ENCODE measurements at places on chromosomes 7 and 10. TPM values are rescaled to one million over a fixed set of nuclear protein-coding genes. Genes with fewer than 3 reads are reported as not detected.
A peak's percentile ranks its signal among the peaks of the same experiment; 100 is the strongest.

The PDIA4 gene
- 86.3 TPM for total RNA-seq

DNA sequence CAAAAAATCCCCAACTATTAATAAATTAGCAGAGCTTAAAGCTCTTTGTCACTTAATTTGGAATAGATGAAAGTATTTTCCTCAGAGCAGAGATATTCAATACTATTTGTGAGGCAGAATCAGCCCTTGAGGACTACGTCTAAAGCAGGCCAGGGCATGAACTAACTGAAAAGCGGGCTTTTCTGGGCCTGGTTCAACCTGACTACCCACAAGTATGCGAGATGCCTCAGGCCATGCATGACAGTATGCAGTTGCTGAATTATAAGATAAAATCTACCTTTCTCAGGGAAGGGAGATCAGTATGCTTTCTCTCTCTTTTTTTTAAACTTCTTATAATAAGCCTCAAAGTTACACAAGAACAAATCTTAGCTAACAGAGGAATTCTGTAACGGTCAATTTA is 20.1 kb downstream of the TMEM168 start:
- no peak for DNase-seq

The TMEM236 gene
- 0.04 TPM for total RNA-seq

The SLC25A28 gene
- total RNA-seq = 51.9 TPM

DNA sequence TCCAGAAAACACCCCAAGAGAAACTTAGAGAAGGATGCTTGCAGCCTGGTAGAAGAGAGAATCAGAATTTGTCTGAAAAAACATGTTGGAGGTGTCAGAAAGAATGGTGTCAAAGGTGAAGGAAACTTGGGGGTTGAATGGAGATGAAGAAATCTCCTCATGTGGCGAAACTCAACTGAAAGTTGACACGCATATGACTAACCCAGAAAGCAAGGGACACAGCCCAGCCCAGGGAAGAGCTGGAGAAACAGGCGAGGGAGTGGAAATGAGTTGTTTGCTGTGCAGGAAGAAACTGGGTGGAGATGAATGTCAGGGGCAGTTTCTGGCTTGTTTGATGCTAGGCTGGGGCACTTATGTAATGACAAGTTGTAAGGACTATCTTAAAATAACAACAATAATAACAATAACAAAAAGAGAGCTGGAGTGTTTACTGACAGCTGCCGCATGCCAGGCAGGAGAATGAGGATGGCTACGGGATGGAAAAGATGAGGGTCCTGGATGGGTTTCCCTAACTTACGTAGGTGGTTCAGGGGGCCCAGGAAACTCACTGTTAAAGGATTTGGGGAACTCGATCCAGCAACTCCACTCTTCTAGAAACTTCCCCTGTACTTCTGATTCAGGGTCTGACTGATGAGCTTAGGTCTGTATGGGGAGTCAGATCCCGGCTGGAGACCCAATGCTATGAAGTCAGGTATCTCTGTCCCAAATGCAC is 57.4 kb downstream of the MAP3K8 start:
- no peak for DNase-seq

GRCh38 chr7:36128448-36129047 is 24.5 kb upstream of the EEPD1 start:
- DNase-seq = no peak

DNA sequence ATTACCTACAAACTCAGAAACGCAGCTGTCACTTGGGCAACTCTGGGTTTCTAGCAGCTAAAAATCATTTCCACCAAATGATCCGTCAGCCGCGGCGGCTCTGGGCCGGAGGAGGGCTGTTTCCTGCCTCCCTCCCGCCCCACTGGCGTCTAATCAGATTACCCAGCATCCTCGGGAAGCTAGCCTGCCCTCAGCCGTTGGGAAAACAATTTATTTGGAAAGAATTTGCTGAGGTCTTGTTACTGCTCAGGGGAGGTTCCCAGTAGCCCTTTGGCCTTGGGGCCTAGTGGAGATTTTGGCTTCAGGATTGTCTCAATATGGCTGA is 65.0 kb upstream of the ADGRA1 start:
- DNase-seq = no peak

DNA sequence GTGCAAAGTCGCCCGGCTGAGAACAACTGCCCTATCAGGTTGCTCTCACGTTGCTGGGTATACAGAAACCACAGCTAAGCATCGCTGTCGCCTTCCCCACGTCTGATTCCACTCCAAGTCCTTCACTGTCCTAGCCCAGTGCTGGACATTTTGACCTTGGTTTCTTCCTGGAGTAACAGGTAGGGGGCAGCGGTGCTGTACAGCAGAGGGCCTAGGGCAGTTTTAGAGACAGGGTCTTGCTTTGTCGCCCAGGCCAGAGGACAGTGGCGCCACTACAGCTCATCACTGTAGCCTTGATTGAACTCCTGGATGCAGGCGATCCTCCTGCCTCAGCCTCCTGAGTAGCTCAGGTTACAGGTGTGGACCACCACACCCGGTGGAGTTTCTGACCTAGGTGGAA is 2.6 kb downstream of the CLDN15 start:
- DNase-seq = no peak

DNA sequence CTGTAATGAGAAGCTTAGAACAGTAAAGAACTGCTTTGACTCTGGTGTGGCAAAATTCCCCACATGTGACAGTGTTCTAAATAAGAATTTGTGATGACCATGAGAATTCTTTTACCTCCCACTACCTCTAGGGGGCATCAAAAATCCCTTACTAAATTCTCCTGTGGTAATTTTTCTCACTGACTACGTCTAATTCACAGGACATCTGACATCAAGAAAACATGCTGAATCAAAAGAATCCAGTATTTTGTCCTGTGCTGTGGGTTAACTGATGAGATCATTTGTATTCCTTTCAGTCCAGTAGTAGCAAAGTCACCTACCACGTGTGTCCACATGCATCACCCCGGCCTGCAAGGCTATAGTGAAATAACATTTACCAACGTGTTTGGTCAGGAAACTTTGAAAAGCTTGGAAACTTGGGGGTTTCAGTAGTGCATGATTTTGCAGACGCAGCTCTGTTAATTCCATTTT is 103.8 kb downstream of the ATE1 start:
- no peak for DNase-seq

DNA sequence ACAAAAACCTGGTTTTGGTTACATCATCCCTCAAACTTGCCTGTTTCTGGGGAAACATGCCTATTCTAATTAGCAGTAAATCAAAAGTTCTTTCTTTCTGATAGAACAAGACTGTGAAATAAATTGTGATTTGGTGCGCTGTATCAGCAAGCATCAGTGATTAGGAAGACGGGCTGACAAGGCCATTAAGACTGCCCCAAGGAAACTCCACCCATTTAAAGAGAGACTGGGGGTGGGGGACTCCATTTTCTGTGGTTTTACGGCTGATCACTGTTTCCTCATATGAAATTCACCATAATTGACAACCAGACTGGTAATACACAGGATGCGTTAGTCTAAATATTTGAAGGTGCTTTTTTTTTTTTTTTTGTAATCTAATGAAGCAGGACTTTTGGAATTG is 68.7 kb downstream of the MBL2 start:
- no peak for DNase-seq

DNA sequence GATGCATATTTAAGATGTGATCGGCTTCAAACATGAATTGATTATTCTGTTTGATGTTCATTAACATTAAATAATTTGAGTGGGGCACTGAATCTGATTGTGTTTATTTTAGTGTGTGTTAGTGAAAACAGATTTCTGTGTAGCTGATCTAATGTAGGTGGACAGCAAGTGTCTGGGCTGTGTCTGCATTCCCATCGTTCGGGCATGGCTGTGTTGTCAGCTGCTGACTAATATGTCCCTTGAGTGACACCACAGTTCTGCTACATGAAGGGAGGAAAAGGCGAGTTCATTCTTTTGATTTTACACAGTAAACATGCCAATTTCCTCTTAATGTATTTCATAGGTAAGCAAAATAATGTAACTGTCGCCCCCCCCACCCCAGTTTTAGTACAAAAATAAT is 203.0 kb downstream of the CNTNAP2 start:
- no peak for DNase-seq

DNA sequence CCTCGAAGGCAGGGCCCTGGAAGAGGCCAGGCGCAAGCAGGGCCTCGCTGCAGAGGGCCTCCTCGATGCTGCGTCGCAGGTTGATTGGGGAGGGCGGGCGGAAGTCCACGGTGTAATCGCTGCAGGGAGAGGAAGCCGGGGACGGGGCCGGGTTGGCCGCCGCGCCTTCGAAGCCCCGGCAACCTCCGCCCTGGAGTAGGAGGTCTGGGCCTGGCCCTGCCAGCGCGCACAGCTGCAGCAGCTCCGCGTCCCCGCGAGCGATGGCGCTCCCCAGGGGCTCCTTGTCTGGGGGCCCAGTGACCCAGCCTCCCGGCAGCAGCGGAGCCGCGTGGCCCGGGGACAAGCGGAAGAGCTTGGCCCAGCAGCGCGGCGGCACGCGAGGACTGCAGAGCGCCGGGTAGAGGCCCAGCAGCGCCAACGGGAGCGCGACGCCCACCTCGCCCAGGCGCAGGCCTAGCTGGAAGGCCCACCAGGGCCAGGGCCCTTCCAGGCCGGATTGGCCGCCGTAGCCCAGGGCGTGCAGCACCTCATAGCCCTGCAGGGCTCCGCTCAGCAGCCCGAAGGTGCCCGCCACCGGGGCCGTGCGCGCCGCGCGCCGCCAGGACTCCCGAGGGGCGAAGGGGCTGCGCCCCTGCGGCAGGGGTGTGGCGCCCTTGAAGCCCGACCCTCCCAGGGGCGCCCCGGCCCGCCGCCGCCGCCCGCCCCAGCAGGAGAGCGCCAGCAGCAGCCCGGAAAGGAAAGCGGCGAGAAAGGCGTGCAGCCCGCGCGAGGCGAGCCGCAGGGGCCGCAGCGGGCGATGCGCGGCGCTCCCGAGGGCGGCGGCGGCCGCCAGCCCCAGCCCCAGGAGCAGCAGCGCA is 7.8 kb upstream of the RBM28 start:
- DNase-seq = peak; percentile 31

GRCh38 chr10:133359972-133360610 is 2.3 kb upstream of the FUOM start:
- DNase-seq = no peak

GRCh38 chr7:67484244-67484751 is 487.7 kb downstream of the TYW1 start:
- peak; percentile 8 for DNase-seq

GRCh38 chr10:103058034-103058433 is 135.0 kb downstream of the NT5C2 start:
- DNase-seq = no peak

DNA sequence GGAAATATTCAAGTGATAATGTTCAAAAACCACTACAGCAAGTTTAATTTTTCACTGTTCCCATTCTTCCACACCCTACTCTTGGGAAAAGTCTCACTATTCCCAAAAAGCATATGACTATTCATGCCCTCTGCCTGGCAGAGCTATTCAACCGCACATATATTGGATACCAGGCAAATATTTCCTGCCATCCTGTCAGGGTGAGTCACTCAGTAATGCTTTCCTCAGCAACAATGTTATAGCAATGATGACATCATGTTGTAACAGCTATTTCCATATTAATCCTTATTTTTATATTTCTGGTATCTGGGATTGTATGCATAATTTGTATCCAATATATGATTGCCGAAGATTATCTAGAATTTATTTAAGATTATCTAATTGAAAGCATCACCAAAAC is 114.0 kb upstream of the PLXDC2 start:
- no peak for DNase-seq

DNA sequence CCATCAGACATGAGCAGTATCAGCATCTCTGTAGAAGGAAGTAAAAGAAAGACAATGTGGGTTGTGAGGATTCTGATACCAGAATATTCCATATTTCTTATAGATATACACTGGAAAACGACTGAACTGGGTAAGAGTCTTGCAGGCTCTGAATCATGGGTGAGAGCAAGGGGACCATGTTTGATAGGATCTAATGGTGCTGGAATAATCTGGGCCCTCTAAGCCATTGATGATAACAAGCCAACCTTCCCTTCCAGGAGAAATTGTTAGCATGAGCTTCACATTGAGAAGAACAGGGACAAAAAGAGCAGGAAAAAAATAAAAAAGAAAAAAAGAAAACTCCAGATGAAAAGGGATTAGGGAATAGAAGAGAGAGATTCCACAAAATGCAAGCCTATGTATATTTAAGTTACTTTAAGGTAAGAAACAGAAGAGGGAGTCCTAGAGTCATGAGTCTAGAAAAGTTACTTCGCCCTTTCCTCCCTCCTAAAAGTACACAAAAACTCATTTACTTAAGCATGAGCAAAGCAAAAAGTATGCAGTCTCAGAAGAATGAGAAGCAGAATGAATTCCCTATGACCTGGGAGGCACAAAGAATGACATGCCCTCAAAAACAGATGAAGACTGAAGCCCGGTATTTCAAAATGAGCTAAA is 181.9 kb downstream of the TMEM26 start:
- DNase-seq = no peak

The FAM24B gene
- 11.2 TPM for total RNA-seq

The TSPAN12 gene
- total RNA-seq = not detected

- DNase-seq = no peak
These were observed 45.9 kb downstream of the MCMBP start for GRCh38 chr10:119826771-119827170.

The CPA2 gene
- total RNA-seq = 0.16 TPM

GRCh38 chr10:9149134-9149533 is 1094.6 kb downstream of the GATA3 start:
- no peak for DNase-seq

DNA sequence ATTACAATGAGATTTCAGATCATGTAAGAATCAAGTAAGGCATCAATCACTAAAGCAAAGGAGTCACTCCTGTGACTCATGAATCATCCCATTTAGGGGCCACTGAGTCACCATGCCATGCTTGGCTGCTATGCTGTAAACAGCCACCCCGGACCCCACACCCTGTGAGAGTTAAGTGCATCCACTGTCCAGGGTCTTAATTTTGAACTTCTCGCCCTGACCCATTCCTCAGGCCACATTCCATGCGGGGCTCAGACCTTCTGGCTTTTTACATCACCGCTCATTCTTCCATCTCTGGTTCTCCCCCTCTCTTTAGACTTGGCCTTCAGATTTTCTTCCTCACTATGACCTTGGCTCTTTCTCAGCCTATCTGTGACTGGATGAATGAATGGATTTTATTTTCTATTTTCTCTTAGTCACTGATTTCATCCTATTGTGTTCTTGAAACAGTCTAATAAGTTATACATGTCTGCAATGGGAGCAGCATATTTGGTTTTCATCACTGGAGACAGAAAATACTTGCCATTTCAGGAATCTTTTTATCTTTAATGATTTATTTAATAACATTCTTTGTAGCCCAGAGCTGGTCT is 239.6 kb downstream of the SKIDA1 start:
- DNase-seq = no peak

DNA sequence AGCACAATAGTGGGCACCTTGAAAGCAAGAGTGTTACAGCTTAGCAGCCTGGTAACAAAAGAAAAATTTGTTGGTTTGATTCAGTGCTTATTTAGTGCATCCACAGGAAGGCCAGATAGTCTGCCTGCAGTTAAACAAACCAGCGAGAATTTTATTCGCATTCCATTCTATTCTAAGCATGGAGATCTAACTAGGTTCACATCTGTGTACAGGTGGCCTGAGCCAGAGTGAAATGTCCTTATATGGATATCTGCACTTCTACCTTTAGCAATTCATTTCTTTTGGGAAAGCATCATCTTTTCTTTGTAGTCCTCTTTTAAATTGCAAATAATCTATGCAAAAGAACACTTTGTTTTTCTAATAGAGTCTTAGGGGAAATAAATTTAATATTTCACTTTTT is 659.0 kb upstream of the FZD8 start:
- DNase-seq = no peak

GRCh38 chr10:27526242-27526641 is 22.1 kb downstream of the RAB18 start:
- DNase-seq = no peak

The H2BK1 gene
- total RNA-seq = not detected

The MINDY4 gene
- 2.0 TPM for total RNA-seq
